ENCODE measurements at places on chromosomes 2 and 18.

DNA sequence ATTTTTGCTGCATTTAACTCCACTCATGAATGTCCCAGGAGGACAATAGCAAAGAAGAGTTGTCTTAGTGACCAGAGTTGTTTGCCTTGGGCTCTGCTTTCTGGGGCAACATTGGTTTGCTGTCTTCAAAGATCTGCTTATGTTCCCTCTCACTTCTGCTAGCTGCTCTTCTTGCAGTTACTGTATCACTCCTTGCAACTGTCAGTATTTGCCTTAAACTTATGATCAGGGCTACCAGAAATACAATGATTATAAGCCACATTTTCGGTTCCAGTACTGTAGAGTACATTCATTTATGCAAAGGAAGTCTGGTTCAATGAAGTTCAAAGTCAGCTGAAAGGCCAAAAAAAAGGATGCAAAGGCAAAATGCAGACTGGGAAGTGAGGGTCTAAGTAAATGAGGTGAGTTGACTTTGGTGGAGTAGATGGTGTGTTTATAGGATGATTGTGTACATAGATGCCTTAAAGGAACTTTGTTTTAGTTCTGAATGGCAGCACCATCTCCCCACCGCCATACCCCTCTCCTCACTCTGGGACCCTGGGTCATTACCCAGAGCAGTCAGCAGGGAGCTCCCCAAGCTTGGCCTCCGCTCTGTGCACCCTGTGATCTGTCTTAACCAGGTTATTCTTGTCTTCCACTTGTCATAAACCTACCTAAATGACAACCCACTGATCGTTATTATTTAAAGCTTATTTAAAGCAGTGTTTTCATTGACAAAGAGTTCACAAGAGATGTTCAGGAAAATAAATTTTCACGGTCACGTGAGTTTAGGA is 236.0 kb downstream of the DOK6 start:
- DNase-seq = no peak

- DNase-seq = no peak
These were observed 51.0 kb downstream of the FARSB start for GRCh38 chr2:222604749-222605515.

GRCh38 chr2:58539973-58540372 is 298.8 kb upstream of the FANCL start:
- DNase-seq = no peak

GRCh38 chr2:140865837-140866236 is 1265.0 kb downstream of the LRP1B start:
- DNase-seq = no peak

- DNase-seq = no peak
These were observed 89.2 kb downstream of the SOCS6 start for GRCh38 chr18:70377857-70378701.

- DNase-seq = no peak
These were observed 448.1 kb downstream of the TSN start for GRCh38 chr2:122203523-122203922.

GRCh38 chr18:3059272-3059671 is 46.3 kb upstream of the LPIN2 start:
- no peak for DNase-seq

GRCh38 chr2:239245872-239246721 is 154.7 kb downstream of the HDAC4 start:
- no peak for DNase-seq

DNA sequence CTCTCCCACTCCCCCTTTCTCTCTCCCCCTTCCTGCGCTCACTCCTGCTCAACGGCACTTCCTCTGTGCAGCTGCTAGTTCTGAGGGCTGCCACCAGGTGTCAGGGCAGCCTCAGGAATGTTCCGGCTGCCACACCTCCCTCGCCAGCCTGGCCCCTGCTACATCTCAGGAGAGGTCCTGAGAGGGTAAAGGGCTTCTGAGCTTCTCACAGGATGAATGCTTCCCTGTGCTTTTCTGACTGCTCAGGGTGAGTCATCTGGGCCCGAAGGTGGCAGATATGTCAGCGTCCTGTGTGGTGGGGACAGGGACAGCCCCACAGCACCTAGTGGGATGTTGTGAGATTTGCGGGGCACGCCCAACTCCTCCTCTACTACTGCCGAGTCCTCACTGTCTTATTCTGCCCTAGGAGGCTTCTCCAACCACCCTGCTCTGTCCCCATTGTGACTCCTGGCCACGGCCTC is 49.0 kb downstream of the PLEKHB2 start:
- DNase-seq = peak; percentile 46

DNA sequence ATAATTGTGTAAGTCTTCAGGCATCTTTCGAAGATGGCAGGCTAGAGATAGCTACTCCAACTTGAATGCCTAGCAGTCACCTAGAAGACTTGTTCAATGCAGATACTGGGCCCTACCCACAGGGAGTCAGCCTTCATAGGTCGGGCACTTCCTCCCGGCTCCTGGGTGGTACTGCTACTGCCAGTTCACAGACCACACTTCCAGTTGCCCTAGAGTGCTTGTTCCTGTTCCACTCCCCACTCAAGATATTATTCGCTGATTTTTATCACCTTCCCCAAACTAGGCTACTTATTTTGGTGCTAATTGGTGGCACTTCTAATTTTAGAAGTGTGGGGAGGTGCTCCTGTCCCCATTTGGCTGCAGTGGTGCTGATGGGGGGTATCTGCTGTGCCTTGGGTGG is 34.2 kb downstream of the INPP4A start:
- no peak for DNase-seq

- no peak for DNase-seq
These were observed 112.0 kb upstream of the PKDCC start for GRCh38 chr2:41935825-41936224.
